Activated naive CD4-positive, alpha-beta T cell treated with anti-CD3 and anti-CD28 coated beads, Interleukin-2, amount 50 U/mL, for 16 hours (primary cell): ENCODE measurements at places on chromosomes 1 and 21.

DNA sequence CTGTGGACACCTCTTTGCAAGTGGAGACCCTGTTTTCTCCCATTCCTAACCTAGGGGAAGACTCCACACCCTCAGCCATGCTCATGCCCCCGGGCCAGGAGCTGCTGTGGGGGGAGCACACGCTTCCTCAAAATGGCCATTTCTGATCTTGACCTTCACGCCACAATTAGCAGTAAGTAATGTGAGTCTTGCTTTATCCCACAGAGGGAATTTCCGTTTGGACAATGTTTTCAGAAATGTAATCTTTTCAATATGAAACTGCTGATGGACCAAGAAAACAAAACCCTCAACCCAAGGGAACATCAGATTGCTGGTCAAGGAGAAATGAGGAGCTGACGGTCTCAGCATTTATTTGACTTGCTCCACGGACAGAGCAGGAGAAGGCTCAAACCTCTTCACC, 8.3 kb upstream of the KCNE1 start:
- no peak for DNase-seq

DNA sequence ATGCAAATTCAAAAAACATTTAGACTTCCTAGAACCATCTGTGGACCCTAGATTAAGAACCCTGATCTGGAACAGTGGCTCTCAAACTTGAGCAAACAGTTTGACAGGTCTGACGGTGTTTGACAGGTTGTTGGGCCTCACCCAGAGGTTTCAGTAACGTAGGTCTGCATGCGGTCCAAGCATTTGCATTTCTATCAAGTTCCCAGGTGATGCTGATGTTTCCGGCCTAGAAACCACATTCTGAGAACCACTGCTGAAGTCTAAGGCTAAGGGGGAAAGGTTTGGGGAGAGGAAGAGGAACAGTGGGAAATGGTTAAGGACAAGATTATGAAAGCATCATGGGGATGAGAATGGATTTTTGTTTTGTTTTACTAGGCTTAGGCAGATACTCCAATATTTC, 48.6 kb downstream of the MDM4 start:
- no peak for DNase-seq

- no peak for DNase-seq
These were observed 75.6 kb downstream of the PIGK start for GRCh38 chr1:77143529-77144121.

DNA sequence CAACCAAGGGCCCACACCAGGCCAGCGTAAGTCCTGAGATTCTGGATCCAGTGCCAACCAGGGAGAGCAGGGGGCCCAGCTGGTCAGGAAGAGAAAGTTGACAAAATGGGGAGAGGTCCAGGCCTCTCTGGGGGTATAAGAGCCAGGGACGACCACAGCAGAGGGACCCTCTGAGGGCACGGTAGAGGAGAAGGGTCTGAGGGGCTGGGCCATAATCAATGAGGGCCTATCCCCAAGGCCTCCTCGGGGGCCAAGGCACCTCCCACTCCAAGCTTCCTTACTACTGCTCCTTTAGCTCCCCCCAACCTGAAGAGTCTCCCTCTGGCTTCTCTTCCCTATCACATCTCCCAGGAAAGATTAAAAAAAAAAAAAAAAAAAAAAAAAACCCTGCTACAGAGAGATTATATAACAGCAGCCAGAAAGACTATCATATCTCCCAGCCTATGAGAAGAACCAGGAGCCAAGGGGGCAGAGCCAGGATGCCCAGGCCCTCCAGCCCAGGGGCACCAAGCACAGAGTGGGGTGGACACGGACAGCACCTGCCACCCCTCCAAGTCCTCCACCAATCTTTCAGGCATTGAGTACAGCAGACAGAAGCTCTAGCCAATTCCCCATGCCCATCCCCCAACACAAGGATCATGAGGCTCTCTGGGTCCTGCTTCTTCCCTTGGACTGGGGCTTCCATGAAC, 2.7 kb downstream of the MEF2D start:
- DNase-seq, result no peak

- no peak for DNase-seq
These were observed 864 bp upstream of the BTG2 start for GRCh38 chr1:203304391-203304918.

GRCh38 chr1:58781541-58782177, 2.2 kb downstream of the JUN start:
- DNase-seq, result peak; percentile 46

DNA sequence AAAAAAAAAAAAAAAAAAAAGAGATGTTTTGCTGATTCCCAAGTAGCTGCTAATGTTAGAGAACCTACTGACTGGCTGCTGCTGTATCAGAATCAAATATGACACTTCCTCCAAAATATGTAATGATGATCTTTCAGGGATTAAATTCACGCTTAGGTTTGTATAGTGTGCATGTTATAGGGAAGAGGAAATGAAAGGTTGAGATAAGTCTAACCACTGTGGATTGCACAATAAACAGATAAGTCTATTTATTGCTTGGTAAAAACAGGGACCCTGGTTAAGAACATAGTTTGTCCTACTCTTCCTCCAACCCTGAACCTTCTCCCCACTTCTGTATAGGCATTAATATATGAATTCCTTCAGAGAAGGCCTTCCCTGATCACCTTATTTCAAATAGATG, 13.2 kb downstream of the RC3H1 start:
- DNase-seq, result no peak

GRCh38 chr21:26448751-26449150, 124.3 kb downstream of the CYYR1 start:
- no peak for DNase-seq

DNA sequence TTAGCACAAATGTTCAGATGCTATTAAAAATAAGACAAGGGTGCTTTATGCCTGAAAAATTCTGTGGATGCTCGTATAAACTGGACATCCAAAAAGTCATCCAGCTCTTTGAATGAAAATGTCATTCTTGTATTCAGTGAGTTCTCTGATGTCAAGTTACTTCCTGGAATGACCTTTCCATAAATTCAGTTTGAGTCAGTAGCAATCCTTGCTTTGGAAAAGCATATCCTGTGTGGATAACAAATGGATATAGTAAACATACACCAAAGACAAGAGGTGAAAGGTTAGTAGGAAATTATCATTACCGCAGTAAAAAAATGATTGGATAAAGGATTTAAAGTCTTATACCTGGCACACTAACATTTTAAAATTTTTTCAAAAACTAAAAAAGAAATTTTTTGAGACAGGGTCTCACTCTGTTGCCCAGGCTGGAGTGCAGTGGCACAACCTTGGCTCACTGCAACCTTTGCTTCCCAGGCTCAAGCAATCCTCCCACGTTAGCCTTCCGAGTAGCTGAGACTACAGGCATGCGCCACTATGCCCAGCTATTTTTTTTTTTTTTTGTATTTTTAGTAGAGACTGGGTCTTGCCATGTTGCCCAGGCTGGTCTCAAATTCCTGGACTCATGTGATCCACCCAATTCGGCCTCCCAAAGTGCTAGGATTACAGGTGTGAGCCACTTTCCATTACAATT, 10.8 kb upstream of the LAMC1 start:
- no peak for DNase-seq

DNA sequence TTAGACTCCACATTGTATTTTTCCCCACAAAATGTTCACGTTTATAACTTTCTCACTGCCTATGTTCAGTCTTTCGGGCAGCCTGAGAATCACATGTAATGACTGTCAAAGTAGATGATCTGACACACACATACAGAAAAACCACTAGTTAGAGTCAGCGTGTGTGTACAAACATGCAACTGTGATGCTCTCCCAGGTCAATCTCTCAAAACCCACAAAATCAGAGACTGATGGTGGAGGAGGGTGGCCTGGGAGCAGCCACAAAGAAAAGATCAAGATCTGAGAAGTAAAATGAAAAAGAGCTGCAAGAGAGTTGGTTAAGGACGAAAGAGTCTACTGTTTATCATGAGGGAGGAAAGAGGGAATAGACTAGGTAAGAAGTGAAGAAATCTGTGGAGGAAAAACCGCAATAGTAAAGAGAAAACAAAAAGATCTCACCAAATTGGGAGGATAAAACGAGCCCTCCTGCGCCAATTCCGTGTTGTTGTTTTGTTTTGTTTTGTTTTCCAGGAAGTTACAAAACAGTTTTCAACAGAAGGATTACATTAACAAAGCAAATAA, 2.3 kb downstream of the EGLN1 start:
- DNase-seq, result no peak

GRCh38 chr1:164720440-164721227, 161.7 kb downstream of the PBX1 start:
- no peak for DNase-seq

- DNase-seq, result no peak
These were observed 6.5 kb downstream of the C1orf35 start for GRCh38 chr1:228096416-228097332.

DNA sequence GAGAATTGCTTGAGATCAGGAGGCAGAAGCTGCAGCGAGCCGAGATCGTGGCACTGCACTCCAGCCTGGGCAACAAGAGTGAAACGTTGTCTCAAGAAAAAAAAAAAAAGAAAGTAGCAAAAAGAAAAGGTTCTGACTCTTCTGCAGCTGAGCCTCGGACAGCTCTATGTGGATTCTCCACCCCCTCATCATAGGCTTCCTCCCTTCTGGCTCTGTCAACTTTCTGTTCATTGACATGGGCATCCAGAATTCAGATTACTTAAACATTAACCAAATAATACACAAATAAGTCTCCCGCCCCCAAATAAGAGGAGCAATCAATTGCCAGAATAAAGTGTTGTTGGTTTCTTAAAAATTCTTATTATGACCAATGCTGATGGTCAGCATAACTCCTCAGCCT, 10.0 kb downstream of the SUSD4 start:
- DNase-seq, result no peak
